ENCODE measurements at places on chromosomes 3 and 15.

DNA sequence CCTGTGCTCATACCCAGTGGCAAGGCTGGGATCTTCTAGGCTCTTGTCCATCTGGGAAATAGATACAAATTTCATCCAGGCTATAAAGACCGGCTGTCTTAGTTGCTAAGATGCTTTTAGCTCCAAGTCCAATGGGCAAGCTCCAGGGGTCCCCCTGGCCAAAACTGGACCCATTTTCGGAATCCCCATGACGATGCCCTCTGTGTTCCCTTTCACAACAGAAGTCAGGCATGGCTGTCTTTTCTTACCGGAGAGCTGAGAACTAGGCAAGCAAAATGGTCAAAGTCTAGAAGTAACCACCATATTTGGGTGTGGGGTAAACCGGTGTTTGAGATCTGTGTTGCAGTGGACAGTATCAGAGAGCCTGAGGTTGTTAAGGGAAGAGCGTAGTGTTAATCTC lies 1.0 kb downstream of the GLYCTK start:
- no peak for DNase-seq

DNA sequence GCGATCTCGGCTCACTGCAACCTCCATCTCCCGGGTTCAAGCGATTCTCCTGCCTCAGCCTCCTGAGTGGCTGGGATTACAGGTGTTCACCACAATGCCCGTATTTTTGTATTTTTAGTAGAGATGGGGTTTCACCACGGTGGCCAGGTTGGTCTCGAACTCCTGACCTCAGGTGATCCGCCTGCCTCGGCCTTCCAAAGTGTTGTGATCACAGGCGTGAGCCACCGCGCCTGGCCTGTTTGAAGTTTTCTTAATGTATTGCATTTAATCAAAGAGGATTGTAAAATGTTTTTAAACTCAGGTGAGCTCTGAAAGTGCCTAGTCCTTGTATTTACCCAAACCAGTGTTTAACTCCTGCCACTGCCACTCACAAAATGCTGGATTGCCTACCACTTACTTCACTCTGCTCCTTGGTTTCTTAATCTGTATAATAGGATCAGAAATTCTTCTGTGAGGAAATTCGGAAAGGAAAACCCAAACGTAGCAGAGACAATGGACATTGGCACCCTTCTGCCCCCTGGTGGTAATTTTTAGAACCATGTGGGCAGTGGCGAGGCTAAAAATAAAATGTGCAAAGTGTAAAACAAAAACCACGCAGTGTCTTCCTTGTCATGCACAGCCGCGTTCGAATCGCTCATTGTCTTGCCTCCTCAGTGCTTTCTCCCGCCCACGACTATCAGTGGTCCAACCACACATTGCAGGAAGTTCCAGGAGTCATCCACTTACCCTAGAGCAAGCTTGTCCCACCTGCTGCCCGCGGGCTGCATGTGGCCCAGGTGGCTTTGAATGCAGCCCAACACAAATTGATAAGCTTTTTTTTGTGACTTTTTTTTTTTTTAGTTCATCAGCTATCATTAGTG lies 27.3 kb downstream of the CEP19 start:
- peak; percentile 34 for DNase-seq

- no peak for DNase-seq
Observed at GRCh38 chr3:31405515-31405914, 127.2 kb upstream of the STT3B start.

GRCh38 chr15:101558221-101558941 lies 68.9 kb upstream of the PCSK6 start:
- DNase-seq = no peak

DNA sequence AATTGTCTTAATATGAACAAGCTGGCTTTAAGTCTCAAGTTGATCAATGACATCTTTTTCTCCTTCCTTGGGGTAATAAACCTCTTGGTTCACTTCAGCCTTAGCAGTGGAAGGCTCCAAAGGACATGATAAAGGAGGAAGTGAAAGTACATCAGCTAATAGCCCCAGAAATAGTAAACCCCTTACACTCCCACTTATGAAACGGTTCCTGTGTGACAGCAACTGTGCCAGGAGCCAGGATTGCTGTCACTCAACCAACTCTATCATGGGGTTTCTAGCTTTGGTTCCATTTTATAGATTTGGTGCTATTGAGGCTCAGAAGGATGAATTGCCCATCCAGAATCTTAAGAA lies 216.7 kb downstream of the ABHD5 start:
- no peak for DNase-seq

DNA sequence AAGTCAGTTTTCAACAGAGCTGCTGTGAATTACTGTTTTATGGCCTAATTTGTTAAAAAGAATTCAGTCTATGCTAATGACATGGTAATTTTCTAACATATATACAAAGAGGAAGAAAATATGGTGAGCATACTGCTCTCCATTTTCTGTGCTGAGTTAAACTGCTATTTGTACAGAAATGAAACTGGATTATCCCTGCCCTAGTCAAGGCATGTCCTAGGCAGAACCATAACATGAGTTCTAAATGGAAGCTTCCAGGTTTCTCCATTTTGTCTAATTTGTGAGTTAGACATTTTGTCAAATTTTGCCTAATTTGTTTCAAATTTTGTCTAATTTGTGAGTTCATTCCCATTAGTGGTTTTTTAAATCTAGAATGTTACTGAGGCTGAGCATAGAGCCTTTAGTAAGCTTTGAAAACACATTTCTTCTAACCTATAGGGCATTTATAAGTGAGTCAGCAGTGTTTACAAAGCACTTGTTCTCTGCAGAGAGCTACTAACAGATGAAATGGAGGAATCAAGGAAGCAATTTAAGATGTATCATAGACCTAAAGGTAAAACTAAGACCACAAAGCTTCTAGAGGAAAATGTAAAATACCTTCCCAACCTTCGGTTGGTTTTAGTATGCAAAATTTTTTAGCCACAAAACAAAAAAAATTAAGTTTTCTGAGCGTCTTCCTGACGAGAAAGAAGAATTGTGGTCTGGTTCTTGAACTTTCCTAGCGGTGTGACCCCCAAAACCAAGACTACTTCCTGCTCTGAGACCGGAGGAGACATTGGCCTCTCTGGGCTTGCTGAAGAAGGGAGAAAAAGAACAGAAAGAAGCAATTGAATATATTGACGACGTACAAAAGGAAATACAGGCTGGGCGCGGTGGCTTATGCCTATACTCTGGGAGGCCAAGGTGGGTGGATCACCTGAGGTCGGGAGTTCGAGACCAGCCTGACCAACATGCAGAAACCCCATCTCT lies 9.8 kb downstream of the P2RY14 start:
- no peak for DNase-seq

GRCh38 chr3:196227629-196228493 lies 11.5 kb downstream of the SLC51A start:
- DNase-seq = no peak

GRCh38 chr3:14451844-14452739 lies 49.7 kb downstream of the SLC6A6 start:
- peak; percentile 88 for DNase-seq

DNA sequence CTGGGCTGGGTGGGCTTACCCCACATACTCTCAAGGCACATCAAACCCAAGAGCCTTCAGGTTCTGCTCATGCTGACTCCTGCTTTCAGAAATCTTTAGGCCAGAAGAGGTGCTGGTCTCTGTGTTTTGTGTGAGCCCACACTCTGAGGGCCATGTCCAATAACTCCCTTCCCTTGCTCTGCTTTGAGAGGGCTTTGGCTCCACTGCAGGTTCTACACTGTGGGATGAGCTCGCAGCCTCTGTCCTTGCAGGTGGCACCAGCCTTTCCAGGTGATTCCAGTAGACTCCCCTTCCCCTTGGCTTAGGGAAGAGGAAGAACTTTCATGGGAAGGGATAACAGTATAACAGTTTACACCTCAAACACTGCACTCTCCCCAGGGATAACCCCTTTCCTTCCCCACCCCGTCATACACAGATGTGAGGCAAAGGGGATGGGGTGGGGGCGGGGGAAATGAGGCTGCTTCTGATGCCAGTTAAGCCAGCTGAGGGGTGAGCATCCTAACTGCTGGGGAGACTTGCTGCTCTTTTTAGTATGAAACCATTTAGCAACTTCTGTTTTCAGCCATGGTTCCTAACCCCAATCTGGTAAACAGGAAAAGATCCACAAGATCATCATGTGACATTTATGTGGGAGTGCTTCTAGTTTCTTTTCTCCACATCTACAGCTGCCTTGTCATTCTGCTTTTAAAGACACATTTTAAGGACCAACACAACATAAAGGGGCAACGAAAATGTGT lies 262.4 kb downstream of the SLC9A9 start:
- no peak for DNase-seq

DNA sequence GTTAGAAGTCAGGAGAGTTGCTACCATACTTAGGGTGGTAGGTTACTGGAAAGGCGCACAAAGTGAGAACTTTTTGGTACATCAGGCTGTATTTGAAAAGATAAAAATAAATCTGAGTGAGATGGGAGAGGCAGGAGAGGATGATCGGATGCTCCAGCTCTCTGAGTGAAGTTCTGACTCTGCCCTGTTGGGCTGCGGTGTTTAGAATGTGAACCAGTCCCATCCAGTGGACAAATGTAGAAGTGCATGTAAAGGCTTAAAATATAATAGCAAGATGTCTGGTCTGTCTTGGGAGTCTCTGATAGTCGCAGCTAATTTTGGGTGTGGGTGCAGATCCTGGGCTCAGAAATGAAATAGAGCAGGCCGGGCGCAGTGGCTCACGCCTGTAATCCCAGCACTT lies 30.4 kb downstream of the ACKR2 start:
- peak; percentile 69 for DNase-seq

DNA sequence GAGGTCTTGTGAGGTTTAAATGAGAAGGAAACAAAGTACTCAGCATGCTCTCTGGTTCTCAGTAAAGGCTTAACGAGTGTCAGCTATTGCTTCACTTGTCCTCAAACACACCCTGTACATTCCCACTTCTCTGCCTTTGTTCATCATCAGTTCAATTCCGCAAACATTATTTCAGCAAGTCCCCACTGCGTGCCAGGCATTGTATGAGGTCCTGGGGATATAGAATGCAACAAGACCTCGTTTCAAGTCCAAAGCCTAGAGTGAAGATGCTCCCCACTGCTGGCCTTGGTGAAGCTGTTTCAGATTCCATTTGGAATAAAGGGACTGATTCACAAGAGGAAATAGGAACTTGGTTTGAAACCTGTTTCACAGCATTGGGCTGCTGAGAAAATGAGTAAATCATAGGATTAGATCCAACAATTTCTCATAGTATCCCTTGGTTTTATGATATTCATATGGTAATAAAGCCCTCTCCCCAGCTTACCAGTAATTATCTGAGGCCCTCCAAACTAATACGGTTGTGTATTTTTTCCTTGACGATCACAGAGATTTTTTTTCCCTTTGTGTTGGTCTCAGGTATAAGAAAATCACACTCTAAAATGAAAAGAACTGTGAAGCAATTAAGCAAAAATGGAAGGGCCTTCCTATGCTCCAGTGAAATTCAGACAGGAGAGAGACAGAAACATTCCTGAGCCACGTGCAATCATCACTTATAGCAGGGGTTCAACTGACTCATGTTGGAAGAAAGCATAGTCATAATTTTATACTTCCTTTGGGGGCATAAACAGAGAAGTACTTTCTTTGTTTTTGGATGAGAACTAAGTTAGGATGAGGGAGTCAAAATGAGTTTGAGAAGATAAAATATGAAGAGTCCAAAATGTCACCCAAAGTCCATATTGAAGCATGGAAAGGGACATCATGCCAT lies 258.6 kb downstream of the RORA start:
- peak; percentile 22 for DNase-seq

GRCh38 chr15:46126581-46126980 lies 491.8 kb downstream of the SQOR start:
- no peak for DNase-seq

- DNase-seq = no peak
Observed at GRCh38 chr3:70979983-70980645, 603.4 kb downstream of the FOXP1 start.

DNA sequence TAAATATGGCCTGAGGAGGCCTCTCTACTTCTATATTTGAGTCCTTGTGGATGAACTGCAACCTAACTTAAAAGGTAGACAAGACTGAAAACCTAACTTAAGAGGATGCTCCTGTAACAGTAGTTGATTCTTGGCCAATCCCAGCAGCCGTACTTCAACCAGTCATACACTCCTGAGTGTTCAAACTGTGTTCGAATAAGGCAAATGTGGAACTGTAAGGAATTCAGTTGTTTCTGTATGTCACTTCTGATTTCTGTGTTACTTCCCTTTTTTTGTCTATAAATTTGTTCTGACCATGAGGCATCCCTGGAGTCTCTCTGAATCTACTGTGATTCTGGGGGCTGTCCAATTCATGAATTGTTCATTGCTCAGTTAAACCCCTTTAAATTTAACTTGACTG lies 20.5 kb downstream of the GALK2 start:
- DNase-seq = no peak

DNA sequence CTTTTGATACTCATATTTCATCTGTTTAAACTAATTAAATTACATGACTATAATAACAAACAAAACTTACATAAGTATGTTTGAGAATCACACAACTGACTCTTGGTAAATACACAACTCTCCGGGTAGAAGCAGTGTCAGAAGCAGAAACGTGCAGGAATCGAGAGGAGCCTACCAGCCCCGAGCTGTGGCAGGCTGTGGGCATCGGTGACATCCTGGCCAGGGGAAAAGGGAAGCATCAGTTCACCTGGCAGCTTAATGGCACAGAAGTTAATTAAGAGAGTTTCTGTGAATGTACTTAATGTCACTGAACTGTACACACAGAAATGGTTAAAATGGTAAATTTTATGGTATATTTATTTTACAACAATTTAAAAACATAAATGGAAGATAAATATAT lies 90.2 kb downstream of the CRTC3 start:
- DNase-seq = no peak

- peak; percentile 89 for DNase-seq
Observed at GRCh38 chr15:71559098-71559497, 251.3 kb upstream of the NR2E3 start.

DNA sequence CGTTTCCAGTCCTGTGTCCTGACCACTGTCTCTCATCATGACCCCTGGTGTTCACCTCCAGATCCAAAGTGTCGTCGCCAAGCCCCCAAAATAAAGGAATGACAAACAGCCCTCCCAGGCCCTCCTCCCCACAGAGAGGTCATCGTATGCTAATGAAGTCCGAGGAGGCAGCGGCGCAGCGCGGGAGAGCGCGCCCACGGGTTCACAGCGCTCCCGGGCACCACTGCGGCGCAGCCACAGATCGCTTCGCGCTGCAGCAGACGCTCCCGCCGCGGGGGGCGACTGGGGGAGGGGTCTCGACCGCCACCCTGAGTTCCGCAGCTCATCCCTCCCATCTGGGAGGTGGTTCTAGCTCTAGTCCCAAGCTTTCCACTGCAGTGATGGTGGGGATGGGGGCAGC lies 1.3 kb downstream of the DGKG start:
- DNase-seq = no peak

DNA sequence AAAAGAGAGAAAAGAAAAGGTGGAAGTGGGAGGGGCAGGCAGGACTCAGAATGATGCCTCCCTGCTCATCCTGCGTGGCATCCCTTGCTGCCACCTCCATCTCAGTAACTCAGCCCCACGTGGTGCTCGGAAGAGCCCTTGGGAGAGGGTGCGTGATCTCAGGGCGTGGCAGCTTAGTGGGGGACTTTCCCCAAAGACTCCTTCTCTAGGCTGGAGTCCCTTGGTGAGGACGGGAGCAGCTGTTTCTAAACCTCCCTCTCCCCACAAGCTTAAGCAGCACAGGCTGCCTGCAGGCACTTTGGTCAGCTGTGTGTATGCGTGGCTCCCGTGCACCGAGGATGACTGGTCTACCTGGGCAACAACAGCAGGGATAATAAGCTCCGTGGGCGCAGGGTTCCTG lies 7.4 kb upstream of the ANPEP start:
- no peak for DNase-seq

Measured in astrocyte of the spinal cord (primary cell).